ENCODE measurements at places on chromosomes 6 and 20. TPM values are rescaled to one million over a fixed set of nuclear protein-coding genes. Genes with fewer than 3 reads are reported as not detected.

Gene EFCAB8
- total RNA-seq, result under 0.01 TPM

Gene BPIFB2
- total RNA-seq, result not detected

Gene SALL4
- total RNA-seq, result under 0.01 TPM

Gene SLC32A1
- not detected for total RNA-seq

Gene AGER
- 0.16 TPM for total RNA-seq

Gene HDGFL1
- total RNA-seq, result not detected

Gene PTCRA
- total RNA-seq, result not detected

Gene EPB41L2
- 68.6 TPM for total RNA-seq

Gene HRH3
- not detected for total RNA-seq

Gene TRIM39
- 6.1 TPM for total RNA-seq

Gene ENPP5
- under 0.01 TPM for total RNA-seq

Gene VGLL2
- not detected for total RNA-seq

Gene ULBP1
- total RNA-seq, result not detected

Gene PNPLA1
- not detected for total RNA-seq

Gene PKIB
- 2.1 TPM for total RNA-seq

Gene RNF182
- 0.34 TPM for total RNA-seq

Gene CD93
- total RNA-seq, result under 0.01 TPM

Gene LZTS3
- 3.4 TPM for total RNA-seq

Gene RAB44
- under 0.01 TPM for total RNA-seq

Gene LRP11
- 62.1 TPM for total RNA-seq

Gene TREML1
- total RNA-seq, result not detected

Gene LHFPL5
- total RNA-seq, result not detected

Gene LY6G5B
- 4.0 TPM for total RNA-seq

Gene MAP7
- total RNA-seq, result 2.7 TPM

Gene HIVEP1
- 6.0 TPM for total RNA-seq

Gene SSTR4
- total RNA-seq, result not detected

Data from bronchial smooth muscle cell (primary cell).